ENCODE measurements at places on chromosomes 1 and 21.

- no peak for DNase-seq
Measured at GRCh38 chr1:94540440-94541245, 916 bp downstream of the F3 start.

DNA sequence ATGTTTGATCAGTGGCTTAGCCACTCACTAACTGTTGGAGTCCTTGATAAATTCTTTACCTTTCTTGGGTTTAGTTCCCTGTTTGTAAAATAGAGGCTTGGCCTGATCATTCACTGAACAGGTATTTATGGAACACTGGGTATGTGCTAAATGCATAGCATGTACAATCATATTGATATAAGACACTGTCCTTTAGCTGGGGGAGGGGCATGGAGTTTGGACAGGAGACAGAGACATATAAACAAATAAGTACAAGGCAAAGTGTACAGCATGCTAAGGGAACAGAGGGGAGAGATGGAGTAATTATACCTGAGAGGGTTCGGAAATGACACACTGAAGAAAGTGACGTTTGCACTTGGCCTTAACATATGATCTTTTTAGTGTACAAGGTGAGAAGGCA, 124.3 kb upstream of the CACNA1E start:
- DNase-seq: no peak

- no peak for DNase-seq
Measured at GRCh38 chr1:30538993-30539867, 184.2 kb downstream of the MATN1 start.

GRCh38 chr21:32572574-32573420, 12.5 kb downstream of the TCP10L start:
- no peak for DNase-seq

DNA sequence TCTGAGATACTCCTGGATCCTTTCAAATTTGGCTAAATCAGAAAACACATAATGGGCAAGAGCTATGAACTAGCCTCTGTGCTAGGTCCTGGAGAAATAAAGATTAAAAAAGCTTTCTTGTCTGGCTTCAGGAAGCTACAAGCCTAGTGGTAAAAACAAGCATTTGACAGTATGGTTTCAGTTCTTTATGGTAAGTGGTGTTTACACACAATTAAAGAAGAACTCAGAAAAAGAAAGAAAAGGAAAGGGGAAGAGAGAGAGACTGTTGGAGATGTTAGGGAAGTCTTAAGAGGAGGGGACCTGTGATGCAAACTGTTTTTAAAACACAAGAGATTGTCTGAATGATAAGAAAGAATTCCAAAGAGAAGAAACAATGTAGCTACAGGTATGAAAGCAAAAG, 1.8 kb downstream of the OR10J1 start:
- DNase-seq: no peak

DNA sequence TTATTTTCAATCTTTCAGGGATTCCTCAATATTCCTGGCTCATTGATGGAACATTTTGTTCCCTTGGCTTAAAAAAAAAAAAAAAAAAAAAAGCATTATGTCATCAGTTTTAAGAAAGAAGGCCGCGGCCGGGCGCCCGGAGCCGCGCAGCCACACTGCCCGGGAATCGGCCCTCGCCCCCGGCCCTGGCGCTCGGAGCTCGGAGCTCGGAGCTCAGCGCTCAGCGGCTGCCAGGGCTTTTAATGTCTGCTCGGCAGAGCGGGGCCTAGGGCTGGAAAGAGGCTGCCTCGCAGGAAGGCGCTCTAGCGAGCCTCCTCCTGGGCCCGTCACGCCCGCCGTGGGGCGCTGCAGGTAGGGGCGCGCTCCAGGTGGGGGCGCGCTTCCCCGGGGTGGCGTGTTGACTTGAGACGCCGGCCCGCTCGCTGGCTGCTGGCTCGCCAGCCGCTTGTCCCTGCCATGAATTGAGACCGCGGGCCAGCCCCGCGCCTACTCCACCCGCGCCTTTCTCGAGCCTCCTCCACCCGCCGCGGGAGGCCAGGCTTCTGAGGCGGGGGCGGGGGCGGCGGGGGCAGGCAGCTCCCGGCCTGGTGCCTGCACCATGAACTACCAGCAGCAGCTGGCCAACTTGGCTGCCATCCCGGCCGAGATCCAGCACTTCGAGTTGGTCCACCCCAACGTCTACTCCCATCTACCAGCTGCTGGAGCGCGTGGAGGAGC, 5.4 kb upstream of the TDRD5 start:
- no peak for DNase-seq

GRCh38 chr1:41365772-41366454, 4.7 kb downstream of the FOXO6 start:
- no peak for DNase-seq

DNA sequence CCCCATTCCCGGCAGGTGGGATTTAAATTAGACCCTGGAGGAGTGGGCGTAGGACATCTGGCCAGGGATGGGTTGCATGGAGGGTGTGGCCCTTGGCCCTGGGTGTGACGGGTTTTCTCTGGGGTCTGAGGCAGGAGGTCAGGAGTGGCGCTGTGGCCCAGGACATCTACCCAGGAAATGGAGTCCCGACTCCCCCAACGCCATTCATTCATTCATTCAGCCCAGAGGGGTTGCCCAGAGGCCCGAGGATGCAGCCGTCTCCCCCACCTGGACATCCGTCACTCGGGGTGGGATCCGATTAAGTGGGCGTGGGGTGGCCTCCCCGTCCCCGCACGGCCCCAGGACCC, 663 bp downstream of the ATP13A2 start:
- DNase-seq: no peak

- DNase-seq: no peak
Measured at GRCh38 chr1:151970626-151971025, 23.0 kb downstream of the S100A10 start.

DNA sequence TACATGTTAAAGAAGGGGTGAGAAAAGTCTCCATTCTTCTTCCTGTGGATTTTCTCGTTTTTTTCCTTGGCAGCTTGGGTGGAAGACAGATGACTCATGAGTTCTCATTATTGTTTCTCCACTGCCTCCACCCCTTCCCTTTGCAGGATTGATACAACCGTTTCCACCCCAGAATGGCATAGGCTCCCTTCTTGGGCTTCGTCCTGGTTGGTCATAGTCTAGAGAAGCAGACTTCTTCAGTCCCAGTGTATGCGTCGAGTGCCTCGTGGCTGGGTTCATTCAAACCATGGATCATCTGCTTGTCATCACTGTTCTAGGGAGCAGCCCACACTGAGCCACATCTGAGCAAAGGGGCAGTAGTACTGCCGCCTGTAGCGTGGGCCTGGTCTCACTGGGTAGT, 13.7 kb downstream of the PTGFRN start:
- no peak for DNase-seq
